ENCODE measurements at places on chromosomes 16 and 17.

GRCh38 chr17:8285270-8286181, 2.9 kb upstream of the RANGRF start:
- DNase-seq = no peak

DNA sequence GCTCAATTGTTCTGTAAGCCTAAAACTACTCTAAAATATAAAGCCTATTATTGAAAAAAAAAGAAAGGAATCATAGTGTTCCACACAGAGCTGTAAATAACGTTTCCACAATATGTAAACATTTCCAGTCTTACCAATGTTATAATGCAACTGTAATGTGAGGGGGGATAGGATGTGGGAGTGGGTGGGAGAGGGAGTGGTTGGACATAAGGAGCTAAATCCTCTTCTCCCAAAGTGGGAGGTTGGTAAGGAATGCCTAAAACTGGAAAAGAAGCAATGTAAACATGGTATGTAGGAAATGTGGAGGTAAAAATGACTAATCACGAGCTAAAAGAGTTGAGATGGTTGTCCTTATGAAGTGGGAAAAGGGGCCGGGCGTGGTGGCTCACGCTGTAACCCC, 17.6 kb upstream of the SBK1 start:
- DNase-seq = no peak

DNA sequence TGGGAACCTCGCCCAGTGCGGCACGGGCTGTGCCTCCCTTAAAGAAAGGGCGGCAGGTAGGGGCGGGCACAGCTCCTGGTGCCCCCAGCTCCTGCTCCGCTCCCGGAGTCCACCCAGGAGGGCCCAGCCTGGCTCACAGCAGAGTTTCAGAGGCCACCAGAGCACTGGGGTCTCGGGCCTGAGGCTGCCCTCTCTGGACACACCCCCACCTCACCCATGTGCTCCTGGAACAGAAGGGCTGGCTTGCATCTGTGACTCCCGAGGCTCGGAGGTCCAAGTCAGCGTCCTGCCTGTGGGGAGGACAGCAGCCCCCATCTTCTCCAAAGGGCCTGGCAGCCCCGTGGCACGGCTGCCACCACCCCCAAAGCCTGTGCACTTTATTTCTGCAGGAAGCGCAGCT, 62.7 kb downstream of the RBFOX3 start:
- DNase-seq = no peak

GRCh38 chr17:17191346-17191792, 14.8 kb downstream of the PLD6 start:
- DNase-seq = no peak

GRCh38 chr17:32757963-32758362, 119.0 kb downstream of the MYO1D start:
- no peak for DNase-seq

- DNase-seq = no peak
These were observed 806.2 kb upstream of the EEF2KMT start for GRCh38 chr16:5903832-5904231.

DNA sequence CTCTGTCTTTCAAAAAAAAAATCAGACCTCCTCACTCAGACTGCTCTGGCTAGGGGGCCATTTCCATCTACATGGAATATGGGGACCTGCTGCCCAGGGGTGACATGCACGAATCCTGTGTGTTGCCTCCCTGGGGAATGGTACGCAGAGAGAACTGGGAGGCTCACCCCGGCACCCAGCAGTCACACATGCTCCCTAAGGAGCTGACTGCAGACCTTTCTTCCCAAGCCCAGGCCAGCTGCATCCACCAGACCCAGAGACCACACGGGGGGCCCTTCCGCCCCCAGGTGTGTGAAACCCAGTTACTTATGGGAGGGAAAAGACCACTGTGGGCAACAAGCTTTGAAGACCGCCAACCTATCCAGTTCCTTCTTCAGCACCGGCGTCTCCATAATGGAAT, 7.2 kb upstream of the NLRC3 start:
- DNase-seq = no peak

DNA sequence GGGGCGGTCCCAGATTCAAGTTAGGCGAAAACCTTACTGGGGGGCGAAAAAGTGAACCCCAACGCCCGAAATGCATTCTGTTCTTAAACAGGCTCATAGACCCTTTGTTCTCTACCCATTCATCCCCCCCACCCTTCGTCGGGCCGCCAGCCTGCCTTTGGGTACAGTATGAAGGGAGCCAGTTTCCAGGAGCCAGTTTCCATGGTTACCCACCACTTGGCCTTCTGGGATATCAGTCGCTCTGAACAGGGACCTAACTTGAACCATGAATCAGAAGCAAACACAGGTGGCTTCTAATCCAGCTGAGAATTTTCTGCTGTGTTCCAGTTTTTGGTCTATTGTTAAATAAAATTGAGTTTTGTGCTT, 532 bp downstream of the DHX40 start:
- peak; percentile 78 for DNase-seq

DNA sequence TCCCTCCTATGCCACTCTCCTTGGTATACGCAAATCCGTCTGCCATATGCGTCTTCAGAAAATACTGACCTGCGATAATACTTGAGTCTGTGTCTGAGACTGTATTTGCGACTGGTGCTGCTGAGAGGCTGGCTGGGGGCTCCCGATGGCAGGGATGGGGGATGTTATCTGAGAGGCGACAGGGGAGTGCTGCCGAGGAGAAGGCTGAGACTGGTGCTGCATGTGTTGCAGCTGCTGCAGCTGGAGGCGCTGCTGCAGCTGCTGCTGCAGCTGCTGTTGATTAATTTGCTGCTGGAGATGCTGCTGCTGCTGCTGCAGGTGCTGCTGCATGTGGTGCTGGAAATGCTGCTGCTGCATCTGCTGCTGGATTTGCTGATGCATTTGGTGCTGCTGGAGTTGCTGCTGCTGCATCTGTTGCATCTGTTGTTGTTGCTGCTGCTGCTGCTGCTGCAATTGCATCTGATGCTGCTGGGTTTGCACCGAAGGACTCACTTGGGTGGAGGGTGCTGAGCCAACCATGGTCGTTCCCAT, 107.7 kb downstream of the TOX3 start:
- DNase-seq = no peak

GRCh38 chr17:54754560-54754959, 146.1 kb upstream of the TOM1L1 start:
- DNase-seq = peak; percentile 9

- no peak for DNase-seq
These were observed 149.6 kb upstream of the TNRC6C start for GRCh38 chr17:77808686-77809425.

DNA sequence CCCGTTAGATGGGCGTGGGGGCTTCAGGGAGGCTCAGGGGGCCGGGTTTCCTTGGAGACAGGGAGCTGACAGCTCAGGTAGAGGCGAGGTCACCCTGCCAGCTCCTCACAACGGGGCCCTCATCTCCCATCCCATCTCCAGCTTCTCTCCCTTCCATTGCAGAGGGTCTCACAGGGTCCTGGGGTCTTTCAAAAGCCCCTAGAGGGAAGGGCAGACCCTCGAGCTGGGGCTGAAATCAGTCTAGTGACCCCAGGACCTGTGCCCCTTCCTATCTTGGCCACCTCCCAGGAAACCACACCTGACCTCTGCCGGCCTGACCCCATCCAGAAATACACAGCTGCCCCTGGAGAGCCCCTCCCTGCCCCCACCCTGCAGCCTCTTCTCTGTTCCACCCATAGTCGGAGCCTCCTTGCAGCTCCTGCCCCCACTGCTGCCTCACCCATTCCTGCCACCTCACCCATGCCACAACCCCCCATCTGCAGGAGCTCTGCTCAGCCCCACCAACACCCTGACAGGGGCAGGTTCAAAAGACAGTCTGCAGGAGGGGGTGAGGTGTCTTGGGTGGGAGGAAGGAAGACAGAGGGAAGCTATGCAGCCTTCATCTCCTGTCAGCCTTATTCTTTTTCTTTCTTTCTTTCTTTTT, 23.4 kb downstream of the PIK3R5 start:
- DNase-seq = no peak

- peak; percentile 93 for DNase-seq
These were observed 49.2 kb upstream of the CBFA2T3 start for GRCh38 chr16:89026121-89026612.

DNA sequence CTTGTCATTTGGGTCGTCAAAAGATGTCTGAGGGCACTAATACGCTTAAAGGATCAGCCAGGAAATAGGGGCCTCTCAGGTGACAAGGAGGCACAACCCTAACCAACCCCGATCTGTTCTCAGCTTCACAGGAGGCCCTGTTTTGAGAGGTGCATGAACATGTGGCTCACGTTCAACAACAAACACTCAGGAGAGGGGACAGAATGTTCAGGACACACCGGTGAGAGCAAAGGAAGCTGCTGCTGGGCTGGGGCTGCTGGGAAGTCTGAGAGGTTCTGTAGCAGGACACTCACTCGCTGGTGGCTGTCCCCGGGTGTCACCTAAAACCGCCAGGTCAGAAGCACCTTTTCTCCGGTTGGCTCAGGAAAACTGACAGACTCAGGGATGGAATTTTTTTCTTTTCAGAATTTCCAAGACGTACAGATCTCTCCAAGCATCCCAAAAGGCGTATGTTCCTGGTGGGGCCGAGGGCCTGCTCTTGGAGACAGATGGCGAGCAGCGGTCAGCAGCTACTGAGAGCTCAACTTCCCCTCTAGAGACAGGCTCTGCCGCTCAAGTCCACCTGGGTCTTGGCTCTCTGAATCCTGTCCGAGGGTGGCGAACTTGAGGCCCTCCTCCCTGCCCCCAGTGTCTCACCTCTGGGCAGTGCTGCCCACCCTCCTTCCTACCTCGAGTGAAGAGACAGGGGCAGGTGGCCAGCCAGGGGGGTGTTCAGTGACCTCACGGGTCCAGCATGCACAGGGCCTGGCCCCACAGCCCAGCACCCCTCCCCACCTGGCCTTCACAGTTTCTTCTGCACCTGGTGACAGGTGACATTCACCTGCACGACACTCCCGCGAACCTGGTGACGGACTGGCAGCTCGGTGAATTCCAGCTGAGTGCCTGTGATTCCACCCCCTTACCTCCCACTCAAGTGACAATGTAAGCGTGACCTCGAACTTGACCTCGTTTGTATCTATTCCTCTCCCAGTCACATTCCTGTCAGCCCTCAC, 22.9 kb downstream of the CLUH start:
- DNase-seq = no peak

DNA sequence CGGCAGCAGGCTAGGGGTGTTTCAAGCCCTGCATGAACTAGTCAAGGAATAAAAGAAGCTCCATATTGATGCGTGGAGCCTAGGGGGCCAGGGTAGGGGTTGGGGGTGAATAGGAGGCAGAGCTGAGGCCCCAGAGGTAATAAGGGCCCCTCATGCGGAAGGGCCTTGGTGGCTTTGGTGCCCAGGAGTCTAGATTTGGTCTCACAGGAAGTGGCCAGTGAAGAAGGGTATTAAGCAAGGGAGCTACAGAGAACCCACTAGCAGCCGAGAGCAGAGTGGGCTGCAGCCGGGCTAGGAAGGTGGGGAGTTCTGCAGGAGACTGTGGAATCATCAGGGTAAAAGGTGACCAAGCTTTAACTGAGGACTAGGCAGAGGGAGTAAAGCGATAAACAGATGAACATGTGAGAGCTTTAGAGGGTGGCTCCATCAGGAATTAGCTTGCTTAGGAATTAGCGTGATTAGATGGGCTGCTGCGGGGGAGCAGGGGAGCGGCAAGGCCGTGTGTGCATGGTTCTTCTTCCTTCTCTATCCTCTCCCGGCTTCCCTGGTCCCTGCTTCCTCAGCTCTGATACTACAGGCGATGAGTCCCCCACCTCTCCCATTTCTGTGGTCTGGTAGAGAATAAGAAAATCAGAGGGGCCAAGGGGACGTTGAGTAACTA, 9.8 kb downstream of the GNGT2 start:
- DNase-seq = no peak

- DNase-seq = peak; percentile 67
These were observed 38.8 kb downstream of the CLEC16A start for GRCh38 chr16:10983159-10983558.

DNA sequence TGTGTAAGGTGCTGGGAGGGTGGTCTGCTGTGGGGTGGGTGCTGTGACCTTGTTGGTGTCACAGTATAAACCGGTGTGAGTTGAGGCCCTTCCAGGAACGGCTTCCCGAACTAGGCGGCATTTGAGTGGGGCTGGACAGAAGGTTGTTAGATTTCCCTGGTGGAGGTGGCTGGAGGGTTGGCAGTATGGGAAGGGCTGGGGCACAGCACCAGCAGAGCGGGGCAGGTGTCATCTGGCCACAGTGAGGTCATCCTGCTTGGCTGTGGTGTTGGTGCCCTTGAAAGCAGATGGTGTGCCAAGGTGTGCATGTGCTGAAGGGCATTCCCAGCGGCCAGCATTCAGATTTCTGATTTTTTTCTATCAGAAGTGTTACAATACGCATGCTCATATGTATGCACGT, 28.1 kb downstream of the BANP start:
- DNase-seq = no peak

DNA sequence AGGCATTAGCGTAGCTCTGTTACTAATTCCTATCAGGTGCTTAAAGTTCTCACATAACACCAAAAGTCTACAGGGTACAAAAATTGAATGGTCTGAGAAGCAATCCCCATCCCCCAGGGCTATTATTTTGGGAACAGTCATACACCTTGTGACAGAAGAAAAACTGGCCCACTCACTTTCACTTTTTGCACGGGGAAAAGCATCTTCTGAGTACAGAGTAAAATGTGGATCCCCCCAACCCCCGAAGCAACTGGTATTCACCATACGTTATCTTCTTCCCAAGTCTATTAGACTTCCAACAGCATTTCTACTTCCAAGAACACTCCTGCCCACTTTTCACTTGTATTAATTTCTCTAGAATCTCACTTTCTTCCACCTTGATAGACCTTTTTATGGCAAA, 11.8 kb downstream of the GGA3 start:
- no peak for DNase-seq

DNA sequence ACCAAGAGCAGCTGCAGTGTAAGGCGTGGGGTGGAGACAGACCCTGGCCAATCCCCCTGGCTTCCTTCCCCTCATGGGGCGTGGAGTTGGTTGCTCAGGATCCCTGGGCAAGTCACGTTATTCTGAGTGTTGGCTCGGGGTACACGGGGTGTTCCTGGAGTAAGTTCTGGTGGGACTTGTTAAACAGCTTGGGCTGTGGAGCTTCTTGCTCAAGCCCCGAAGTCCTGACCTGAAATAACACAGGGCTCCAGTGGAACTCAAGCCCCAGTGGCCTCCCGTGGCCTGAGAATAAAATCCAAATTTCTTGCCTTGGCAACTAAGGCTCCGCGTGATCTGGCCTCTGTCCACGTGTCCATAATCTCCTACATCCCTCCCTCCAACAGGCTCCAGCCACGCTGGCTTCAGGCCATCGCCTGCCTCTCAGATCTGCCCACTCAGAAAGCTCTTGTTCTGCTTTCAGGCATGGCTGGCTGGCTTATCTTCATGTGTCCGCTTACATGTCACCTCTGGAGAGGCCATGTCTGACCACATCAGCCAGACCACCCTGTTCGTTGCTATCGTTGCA, 49.3 kb upstream of the BCO1 start:
- no peak for DNase-seq

All from activated CD4-positive, alpha-beta T cell treated with anti-CD3 and anti-CD28 coated beads, Interleukin-10, Interleukin-2, amounts not matched to agents 100 ng/mL and 50 ng/mL, durations not matched to agents 16 hours and 8 hours (primary cell).